HFFc6 (cell line): ENCODE measurements at places on chromosomes 16 and 17. TPM values are rescaled to one million over a fixed set of nuclear protein-coding genes. Genes with fewer than 3 reads are reported as not detected.

The EVPLL gene
- total RNA-seq, result not detected in 3 replicates

GRCh38 chr17:77493901-77494663, 353.3 kb downstream of the SEC14L1 start:
- DNase-seq, result no peak

The KRT9 gene
- not detected in 3 replicates for total RNA-seq

The RNF112 gene
- total RNA-seq, result 0.55 to 1.7 TPM (median 1.1 TPM) in 3 replicates

- DNase-seq, result no peak
These were observed 15.3 kb downstream of the CORO7 start for GRCh38 chr16:4401094-4401501.

- DNase-seq, result no peak
These were observed 11.3 kb downstream of the CPNE7 start for GRCh38 chr16:89586853-89587252.

The ORMDL3 gene
- total RNA-seq, result 53.8 and 69.2 TPM in 2 replicates

- DNase-seq, result no peak
These were observed 10.3 kb downstream of the ZNF385C start for GRCh38 chr17:42087736-42088705.

DNA sequence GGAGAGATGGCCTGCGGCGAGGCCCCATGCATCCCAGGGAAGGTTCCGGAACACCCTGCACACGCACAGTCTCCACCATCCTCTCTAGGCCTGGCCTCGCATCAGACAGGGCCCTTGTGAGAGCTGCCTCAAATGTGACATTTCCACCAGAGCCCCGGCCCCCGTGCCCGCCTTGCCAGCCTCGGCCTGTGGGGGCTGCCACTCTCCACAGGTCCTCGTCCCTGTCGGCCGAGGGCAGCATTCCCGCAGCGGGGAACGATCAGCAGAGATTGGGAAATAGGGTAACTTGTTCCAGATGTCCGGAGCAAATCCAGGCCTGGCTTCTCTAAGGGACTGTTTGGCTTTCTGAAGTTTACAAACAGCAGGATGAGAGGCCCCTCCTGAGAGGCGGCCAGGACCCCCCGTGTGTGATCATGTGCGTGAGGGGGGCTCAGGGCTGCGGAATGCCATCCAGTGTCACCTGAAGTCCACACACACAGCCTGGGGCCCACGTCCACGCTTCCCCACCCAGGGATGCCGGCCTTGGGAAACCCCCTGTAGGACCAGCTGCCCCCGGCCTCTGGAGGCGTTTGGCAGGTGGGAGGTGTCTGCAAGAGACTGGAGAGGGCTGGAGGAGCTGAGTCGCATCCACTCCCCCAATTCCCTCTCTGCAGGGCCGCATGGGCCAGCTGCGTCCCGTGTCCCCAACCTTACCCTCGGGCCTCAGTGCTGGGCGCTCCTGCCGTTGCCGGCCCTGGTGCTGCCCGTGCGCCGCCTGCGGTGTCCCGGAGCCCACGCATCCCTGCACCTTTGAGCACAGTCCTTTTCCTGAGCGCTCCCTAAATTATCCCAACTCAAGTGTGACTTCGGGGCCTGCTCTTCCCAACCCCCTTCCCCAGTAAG, 70.4 kb downstream of the ZDHHC7 start:
- peak; percentile 29 for DNase-seq

The TP53TG3 gene
- not detected in 3 replicates for total RNA-seq

DNA sequence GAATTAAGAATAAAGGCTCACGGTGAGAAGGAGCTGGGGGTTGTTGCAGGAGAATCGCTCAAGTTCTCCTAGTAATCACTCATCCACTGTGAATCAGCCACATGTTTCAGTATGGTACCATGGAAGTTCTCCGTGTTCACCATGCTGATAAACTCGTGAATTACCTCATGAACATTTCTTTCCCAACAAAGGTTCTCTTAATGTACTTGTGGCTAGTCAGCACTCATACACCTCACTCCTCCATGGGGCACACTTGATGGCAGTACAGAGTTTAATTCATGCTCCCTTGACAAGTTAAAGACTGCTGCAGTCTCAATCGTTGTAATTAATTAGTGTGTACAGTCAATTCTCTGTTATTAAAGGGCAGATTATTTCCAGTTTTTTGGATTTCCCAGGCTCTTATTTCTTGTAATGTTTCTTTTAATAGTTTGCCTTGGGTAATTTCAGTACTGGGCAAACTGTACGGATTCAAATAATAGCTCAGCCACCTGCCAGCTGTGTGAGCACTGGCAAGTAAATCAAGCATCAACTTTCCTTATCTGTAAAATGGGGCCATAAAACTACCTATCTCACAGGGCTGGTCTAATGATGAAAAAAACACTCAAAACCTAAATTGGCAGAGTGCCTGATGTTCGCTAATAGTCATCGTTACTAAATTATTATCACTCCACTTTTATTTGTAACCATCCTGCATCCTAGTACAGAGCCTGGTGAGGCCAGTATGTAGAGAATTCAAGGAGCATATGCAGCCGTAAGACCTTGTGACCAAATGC, 6.1 kb downstream of the GOT2 start:
- DNase-seq, result no peak

GRCh38 chr17:70084476-70084875, 9.5 kb downstream of the KCNJ16 start:
- DNase-seq, result no peak

DNA sequence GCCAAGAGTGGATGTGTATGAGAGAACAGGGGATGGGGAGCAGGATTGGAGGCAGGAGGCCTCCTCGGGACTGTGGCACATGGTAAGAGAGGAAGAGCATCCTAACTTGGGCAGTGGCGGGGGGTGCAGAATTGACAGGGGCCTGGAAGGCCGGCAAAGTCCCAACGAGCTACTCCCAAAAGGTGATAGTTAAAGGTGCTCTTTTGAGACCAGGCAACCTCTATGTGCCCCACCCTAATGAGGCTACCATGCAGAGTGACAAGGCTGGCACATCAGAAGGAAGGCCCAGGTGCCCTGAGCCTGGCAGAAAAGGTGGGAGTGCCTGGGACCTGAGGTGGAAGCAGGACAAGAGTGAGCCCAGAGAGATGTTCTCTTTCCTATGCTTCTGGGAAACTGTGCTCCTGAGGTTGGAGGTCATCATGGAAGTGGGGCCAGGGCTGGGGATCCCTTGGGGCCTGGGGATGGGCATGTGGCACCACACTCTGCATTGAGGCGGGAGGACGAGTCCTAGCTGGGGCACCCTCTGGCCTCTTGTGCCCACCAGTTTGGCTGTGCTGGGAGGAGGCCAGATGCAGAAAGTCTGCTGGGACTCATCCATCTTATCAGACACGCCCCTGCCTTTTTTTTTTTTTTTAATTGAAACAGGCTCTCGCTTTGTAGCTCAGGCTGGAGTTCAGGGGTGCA, 5.9 kb downstream of the RAB11FIP4 start:
- DNase-seq, result no peak

DNA sequence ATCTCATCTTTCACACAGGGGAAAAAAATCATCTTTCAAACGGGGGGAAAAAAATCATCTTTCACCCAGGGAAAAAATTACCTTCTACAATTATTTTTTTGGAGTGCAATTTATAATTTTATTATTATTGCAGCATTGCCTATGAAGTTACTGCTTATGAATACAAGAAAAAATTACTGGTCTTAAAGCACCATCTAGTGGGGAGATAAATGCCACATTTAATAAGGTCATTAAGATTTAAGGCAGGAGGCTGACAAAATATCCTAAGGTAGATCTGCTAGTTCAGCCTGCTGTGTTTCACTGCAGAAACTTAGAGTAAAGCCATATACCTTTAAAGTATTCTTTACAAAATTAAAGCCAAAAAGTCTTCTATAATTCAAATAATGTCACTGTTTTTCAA, 13.7 kb downstream of the SHCBP1 start:
- peak; percentile 69 for DNase-seq

DNA sequence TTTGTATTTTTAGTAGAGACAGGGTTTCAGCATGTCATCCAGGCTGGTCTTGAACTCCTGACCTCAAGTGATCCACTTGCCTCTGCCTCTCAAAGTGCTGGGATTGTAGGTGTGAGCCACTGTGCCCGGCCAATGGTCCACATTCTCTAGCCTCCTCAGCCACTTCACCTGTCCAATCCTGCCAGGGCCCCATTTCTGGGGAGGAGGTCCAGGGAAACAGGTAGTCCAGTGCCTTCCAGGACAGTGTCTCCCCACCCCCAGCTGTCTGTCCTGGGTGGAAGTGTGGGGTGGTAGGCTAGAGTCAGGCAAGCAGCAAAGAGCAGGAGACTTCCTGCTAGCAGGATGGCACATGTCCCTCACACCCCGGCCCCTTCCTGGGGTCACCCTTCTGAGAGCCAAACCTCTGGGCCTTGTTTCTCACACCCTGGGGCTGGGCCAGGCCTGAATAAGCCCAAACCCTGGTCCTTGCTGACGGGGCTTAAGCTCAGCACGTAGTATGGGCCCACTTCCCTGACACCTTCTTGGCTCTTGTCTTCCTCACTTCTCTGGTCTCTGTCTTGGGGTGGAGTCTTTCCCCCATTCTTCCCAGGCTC, 5.0 kb downstream of the FHOD1 start:
- DNase-seq, result no peak

DNA sequence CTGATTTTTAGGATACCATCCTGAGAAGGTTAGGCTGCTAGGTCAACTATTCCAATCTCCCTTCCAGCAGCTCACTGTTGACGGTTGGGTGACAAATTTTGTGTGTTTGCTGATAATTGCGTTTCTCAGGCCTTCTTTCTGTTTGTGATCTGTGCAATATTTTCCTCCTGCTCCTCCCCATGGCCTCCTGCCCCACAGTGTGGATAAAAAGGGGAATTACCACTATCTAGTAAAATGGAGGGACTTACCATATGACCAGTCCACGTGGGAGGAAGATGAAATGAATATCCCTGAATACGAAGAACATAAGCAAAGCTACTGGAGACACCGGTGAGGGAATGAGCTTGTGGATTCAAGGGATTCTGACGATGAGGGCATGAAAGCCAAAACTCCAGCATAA, 9.2 kb downstream of the CHD3 start:
- DNase-seq, result peak; percentile 54

GRCh38 chr17:30503558-30503957, 26.4 kb downstream of the GOSR1 start:
- peak; percentile 44 for DNase-seq

The PYDC1 gene
- total RNA-seq, result not detected in 3 replicates

GRCh38 chr17:48031966-48032365, 5.6 kb downstream of the COPZ2 start:
- no peak for DNase-seq

- peak; percentile 62 for DNase-seq
These were observed 479 bp downstream of the ITGA3 start for GRCh38 chr17:50056217-50056960.

The MT4 gene
- total RNA-seq, result not detected in 2 replicates

The CLEC3A gene
- not detected in 3 replicates for total RNA-seq

DNA sequence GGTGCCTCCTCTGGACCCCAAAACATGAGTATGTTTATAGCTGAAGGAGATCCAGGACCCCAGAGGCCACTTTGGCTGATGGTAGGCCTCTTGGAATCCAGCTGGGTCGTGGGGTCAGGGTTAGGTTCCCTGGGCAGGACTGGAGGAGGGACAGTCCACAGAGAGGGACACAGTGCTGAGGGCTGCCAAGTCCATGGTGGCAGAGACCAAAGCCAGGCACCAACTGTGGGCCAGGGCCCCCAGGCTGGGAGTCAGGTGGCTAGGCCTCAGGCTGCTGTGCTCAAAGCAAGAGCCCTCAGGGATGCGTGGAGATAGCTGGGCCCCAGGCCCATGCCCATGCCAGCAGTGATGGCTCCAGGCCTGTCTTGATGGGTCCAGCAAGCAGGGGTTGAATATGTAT, 44.1 kb downstream of the RAB11FIP4 start:
- DNase-seq, result no peak

The CCL5 gene
- not detected in 3 replicates for total RNA-seq

The ZNF597 gene
- total RNA-seq, result 1.7 to 1.9 TPM (median 1.8 TPM) in 3 replicates

DNA sequence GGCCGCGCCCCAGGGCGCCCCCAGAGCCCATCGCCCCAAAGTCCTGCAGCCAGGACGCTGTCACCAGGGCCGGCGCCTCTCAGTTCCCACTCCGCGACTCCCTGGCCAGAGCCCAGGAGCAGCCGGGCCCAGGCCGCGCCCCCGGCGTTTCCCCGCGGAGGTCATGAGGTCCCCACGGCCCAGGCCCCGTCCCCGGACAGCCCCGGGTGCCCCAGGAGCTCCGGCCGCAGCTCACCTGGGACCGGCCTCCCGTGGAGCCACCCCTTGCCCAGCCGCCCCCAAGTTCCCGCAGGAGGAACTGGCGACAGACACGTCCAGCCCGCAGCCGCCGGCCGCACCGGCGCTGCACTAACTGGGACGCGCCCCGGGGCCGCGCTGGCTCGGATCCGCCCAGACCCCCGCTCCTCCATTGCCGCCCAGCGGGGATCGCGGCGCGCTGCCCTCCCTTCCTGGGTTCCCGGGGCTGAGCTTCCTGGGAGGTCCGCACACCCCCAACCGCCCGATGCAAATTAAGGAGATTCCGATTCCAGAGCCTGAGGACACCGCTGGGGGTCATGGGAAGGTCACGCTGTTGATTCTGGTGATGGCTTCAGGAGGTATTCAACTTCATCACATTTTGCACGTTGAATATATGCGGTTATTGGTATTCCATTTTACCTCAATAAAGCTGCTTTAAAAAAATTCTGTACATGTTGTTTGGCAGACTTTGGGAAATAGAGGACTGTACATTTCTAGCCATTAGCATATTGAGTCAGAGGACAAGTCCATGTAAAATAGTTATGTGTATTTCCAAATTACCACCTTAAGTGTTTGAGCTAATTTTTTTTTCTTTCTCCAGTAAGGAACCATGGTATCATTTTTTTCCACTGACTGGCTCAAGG, 9.9 kb downstream of the AHSP start:
- no peak for DNase-seq

The RIPOR1 gene
- total RNA-seq, result 72.7 to 105 TPM (median 92.5 TPM) in 3 replicates

The CNGB1 gene
- not detected in 3 replicates for total RNA-seq

- DNase-seq, result no peak
These were observed 99.0 kb upstream of the AKTIP start for GRCh38 chr16:53601961-53602360.

DNA sequence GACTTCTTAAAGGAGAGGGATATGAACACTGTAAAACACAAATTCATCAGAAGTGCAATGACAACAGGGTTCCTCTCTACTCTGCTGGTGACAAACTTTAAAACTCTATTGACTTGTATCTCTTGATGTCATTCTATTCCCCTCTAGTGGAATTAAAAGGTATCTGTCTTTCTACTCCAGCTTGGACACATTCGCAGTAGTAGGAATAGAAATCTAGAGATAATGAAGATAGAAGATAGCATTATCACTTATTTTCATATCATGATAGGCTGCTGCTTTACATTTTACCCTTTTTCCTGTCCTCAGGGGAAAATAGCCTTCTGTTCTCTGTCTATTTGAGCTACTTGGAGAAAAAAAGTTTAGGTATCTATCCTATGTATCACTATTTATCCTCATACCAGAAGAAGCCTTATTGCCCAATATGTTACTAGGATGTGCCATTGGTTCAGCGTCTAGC, 209.6 kb upstream of the CACNG5 start:
- peak; percentile 35 for DNase-seq

- no peak for DNase-seq
These were observed 7.3 kb downstream of the NEUROD2 start for GRCh38 chr17:39600288-39600996.

- no peak for DNase-seq
These were observed 841 bp downstream of the RAPGEFL1 start for GRCh38 chr17:40178021-40178601.
